ENCODE measurements at places on chromosomes 6 and 20.

DNA sequence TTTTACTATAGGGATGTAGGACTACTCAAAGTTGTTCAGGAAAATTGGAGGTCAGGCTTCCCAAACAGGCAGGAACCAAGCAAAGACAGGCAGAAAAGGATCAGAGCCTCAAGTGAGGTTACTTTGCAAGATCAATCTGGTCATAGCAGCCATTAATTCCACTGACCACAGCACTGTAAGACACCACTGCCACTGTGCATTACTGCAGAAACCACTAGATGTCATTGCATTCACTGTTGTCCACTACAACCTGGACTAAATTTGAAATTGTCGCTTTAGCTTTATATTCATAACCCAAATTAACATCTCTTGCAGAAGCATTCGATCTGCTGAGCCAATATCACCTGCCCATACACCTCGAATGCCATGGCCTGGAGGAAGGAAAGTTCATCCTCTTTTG lies 126.9 kb upstream of the UFL1 start:
- H3K4me1 ChIP-seq, result no peaks in the 10 kb centered on the region
- no peaks in the 10 kb centered on the region for H3K36me3 ChIP-seq
- DNase-seq, result peak; percentile 27
- no peak overlapping the region for H3K4me3 ChIP-seq
- no peak overlapping the region for H3K27ac ChIP-seq
- H3K27me3 ChIP-seq, result no peaks in the 10 kb centered on the region

DNA sequence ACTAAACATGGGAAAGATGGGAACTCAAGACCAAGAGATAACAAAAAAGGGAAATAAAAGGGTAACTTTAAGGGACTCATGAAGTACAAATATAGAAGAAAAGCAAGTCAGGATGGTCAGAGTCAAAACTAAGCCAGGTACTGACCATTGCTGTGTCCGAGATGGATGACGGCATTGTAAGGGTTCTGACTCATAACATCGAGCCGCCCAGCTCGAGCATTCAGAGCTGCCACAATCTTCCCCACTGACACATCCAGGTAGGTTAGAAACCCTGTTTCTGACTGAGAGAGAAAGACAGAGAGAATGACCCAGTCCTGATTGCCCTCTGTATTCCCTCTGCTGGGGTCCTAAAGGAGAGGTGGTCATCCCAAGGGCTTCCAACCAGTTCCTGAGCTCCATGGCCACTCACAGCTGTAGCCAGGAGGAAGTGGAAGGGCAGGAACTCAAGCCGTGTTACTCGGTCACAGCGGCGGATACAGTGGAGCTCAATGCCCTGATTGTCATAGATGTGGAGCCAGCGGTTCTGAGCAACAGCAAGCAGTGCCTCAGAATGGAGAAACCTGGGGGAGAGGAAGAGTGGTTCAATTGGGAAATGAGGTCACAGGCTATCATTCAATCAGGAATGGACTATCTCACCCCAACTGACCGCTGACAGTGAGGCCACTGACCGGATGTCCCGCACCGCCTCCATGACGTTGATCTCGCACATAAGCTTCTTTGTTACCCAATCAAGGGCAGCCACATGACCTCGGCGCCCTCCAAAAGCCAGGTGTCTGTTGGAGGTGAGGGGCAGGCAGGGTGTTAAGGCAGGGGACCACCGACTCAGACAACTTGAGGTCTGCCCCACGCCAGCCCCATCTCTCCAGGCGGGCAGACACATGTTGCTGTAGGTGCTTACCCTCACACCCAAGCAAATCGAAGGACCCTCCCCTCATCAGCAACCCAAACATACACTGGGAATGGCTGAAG lies 1.8 kb downstream of the WDR46 start:
- peaks cover 20% of the 10 kb centered on the region for H3K4me1 ChIP-seq
- H3K36me3 ChIP-seq, result 0 out of 2 replicates have a peak, but pooled peaks cover 6% of the 10 kb centered on the region
- no peak for DNase-seq
- no peaks in the 10 kb centered on the region for H3K27me3 ChIP-seq

GRCh38 chr6:154993026-154993425 lies 2.1 kb upstream of the TIAM2 start:
- H3K27ac ChIP-seq, result no peak overlapping the region
- H3K4me1 ChIP-seq, result no peaks in the 10 kb centered on the region
- H3K4me3 ChIP-seq, result no peak overlapping the region
- no peaks in the 10 kb centered on the region for H3K27me3 ChIP-seq
- DNase-seq, result no peak

- H3K27ac ChIP-seq, result no peak overlapping the region
- no peaks in the 10 kb centered on the region for H3K36me3 ChIP-seq
- peak; percentile 45 for DNase-seq
- H3K4me1 ChIP-seq, result peaks cover 32% of the 10 kb centered on the region
- no peaks in the 10 kb centered on the region for H3K27me3 ChIP-seq
- no peak overlapping the region for H3K4me3 ChIP-seq
Observed at GRCh38 chr6:113642714-113643406, 214.3 kb upstream of the MARCKS start.

- no peaks in the 10 kb centered on the region for H3K27me3 ChIP-seq
- H3K36me3 ChIP-seq, result no peaks in the 10 kb centered on the region
- H3K27ac ChIP-seq, result no peak overlapping the region
- DNase-seq, result no peak
- no peak overlapping the region for H3K4me3 ChIP-seq
Observed at GRCh38 chr6:151723152-151723551, 84.3 kb upstream of the ESR1 start.

DNA sequence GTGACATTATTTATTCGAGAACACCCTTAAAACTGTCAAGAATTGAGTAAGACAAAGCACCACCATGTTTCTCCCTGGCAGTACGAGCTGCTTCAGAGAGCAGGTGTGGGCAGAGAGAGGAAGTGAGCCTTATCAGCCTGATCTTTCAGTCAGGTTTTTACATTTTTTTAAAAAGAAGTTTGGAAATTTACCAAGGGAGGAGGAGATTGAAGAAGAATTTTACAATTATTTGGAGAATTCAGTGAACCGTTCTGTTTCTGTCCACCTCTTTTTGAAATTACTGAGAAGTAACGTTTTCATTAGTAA lies 75.5 kb downstream of the ZDHHC14 start:
- no peak overlapping the region for H3K4me3 ChIP-seq
- no peaks in the 10 kb centered on the region for H3K4me1 ChIP-seq
- DNase-seq, result no peak
- H3K27ac ChIP-seq, result no peak overlapping the region
- no peaks in the 10 kb centered on the region for H3K36me3 ChIP-seq

- no peaks in the 10 kb centered on the region for H3K27me3 ChIP-seq
- H3K27ac ChIP-seq, result peak overlapping the region; percentile 54
- H3K4me3 ChIP-seq, result no peak overlapping the region
- DNase-seq, result peak; percentile 40
Observed at GRCh38 chr6:82144007-82144851, 103.3 kb downstream of the IBTK start.

GRCh38 chr6:42322676-42323075 lies 105.0 kb upstream of the MRPS10 start:
- H3K36me3 ChIP-seq, result no peaks in the 10 kb centered on the region
- DNase-seq, result no peak
- H3K27ac ChIP-seq, result no peak overlapping the region
- no peaks in the 10 kb centered on the region for H3K4me1 ChIP-seq
- no peaks in the 10 kb centered on the region for H3K27me3 ChIP-seq

DNA sequence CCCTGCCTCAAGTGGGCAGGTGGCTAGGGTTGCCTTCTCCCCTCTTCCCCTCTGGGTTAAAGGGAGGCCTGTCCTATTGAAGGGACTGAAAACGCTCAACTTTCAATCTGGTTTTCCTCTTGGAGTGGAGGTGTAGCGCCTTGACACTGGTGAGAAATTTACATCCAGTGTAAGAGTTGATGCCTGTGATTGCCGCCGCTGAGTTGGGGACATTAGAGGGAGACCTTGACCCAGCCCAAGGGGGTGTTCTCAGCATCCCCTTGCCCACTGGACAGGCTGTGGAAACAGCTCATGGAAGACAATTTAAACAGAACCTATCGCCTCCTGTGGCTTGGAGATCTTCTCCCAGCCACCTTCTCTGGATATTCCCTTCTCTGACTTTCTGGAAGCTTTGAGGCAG lies 61.6 kb downstream of the SLC24A3 start:
- H3K36me3 ChIP-seq, result no peaks in the 10 kb centered on the region
- no peak overlapping the region for H3K27ac ChIP-seq
- no peaks in the 10 kb centered on the region for H3K27me3 ChIP-seq
- no peak for DNase-seq
- no peaks in the 10 kb centered on the region for H3K4me1 ChIP-seq
- no peak overlapping the region for H3K4me3 ChIP-seq

- DNase-seq, result no peak
- no peaks in the 10 kb centered on the region for H3K27me3 ChIP-seq
- no peak overlapping the region for H3K27ac ChIP-seq
- H3K36me3 ChIP-seq, result no peaks in the 10 kb centered on the region
Observed at GRCh38 chr6:71250099-71250602, 38.5 kb upstream of the OGFRL1 start.

DNA sequence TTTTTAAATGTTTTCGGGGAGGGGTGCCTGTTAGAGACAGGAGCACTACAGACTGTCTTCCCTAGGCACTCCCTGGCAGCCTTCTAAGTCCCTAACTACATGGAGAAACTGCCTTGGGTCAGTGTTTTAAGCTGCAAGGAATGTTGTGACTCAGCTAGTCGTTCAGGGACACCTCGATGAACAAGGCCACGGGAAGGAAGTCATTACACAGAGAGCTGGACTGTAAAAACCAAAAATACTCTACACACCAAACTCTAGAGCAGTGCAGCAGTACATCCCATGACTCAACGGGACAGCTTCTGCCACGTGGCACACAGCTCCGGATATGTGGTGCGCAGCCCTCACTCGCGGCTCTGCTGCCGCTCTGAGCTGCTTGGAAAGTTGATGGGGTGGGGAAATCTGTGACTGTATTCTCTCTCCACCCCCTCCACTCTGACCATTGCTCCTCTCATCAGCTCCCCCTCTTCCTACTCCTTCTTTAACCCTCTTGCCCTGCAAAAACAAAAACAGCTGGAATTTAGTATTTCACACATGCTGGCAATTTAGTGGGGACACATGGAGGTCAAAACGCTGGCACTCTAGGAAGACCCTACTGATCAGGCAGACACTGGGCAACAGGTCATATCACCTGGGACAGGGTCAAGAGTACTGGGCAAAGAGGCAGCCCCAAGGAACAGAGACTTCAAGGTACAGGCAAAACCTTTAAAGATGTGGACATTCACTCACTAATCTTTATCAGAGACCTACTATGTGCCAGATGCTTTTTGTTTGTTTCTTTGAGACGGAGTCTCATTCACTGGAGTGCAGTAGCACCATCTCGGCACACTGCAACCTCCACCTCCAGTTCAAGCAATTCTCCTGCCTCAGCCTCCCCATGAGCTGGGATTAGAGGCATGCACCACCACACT lies 10.9 kb upstream of the LPIN3 start:
- H3K27me3 ChIP-seq, result no peaks in the 10 kb centered on the region
- DNase-seq, result peak; percentile 68
- peaks cover 11% of the 10 kb centered on the region for H3K4me1 ChIP-seq
- peak overlapping the region; percentile 26 for H3K27ac ChIP-seq

DNA sequence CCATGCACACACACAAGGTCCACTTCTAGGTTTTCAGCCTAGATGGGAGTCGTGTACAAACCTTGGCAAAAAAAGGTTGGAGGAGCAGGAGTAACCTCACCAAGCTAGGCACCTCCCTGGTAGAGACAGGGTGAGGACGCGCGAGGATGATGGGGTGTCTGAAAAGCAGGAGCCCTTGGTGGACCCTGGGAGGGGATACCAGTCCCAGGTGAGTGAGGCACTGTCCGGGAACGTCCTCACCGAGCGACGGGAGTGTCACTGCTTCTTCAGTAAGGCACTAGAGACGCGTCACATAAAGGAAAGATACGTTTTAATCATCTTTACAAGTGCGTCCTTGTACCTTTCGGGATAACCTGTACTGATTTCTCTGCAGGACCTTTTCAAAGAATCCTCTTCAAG lies 29.4 kb upstream of the ZBP1 start:
- H3K4me1 ChIP-seq, result no peaks in the 10 kb centered on the region
- no peaks in the 10 kb centered on the region for H3K36me3 ChIP-seq
- H3K4me3 ChIP-seq, result no peak overlapping the region
- no peak overlapping the region for H3K27ac ChIP-seq
- DNase-seq, result no peak

GRCh38 chr6:36660771-36661471 lies 17.6 kb upstream of the CDKN1A start:
- no peak overlapping the region for H3K27ac ChIP-seq
- H3K36me3 ChIP-seq, result no peaks in the 10 kb centered on the region
- H3K4me1 ChIP-seq, result peaks cover 38% of the 10 kb centered on the region

- no peak overlapping the region for H3K27ac ChIP-seq
- H3K27me3 ChIP-seq, result no peaks in the 10 kb centered on the region
- no peaks in the 10 kb centered on the region for H3K4me1 ChIP-seq
- DNase-seq, result no peak
- H3K36me3 ChIP-seq, result no peaks in the 10 kb centered on the region
- no peak overlapping the region for H3K4me3 ChIP-seq
Observed at GRCh38 chr6:143218233-143218632, 157.5 kb downstream of the AIG1 start.

DNA sequence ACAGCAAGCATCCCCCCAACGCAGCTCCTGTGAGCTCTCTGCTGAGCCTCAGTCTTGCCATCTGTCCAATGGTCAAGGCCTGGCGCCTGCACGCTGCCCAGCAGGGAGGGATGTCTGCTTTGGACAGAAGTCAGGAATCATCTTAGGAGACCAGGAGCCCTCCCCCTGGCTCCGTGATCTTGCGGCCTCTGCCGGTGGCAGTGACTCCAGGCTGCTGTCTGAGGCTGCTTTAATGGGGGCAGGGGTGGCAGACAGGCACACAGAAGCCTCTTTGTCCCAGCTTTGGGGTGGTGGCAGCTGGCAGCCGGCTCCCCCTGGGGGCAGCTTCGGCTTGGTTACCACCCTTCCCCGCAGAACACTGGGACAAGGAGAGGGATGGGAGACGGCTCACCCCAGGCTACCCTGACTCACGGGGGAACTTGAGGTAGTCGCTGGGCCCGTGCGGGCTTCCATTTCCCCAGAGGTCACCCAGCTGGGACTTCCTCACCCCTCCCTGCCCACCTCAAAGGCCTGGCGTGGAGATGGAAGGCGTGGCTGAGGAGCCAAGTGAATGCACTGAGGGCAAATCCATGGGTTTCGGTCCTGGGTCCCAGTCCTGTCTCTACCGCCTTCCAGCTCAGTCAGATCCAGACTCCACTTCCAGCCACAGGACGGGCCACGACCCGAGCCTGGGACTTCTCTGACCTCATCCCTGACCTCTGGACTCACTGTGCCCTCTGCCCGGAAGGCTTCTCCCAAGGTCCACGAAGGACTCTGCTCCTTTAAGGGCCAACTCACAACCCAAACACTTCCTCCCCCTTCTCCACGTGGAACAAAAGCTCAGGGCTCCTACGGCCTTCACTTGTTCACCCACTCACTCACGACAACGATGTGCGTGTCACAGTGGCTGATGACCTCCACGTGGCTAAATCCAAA lies 14.8 kb downstream of the PEDS1 start:
- H3K4me3 ChIP-seq, result no peak overlapping the region
- H3K27ac ChIP-seq, result no peak overlapping the region
- no peaks in the 10 kb centered on the region for H3K27me3 ChIP-seq
- no peak for DNase-seq

All from MM.1S (cell line).